ENCODE measurements at places on chromosomes 5 and 9. TPM values are rescaled to one million over a fixed set of nuclear protein-coding genes. Genes with fewer than 3 reads are reported as not detected.

- DNase-seq = no peak
Observed at GRCh38 chr5:30040488-30041118, 1152.9 kb upstream of the CDH6 start.

GRCh38 chr5:140196115-140196814 is 21.3 kb downstream of the CYSTM1 start:
- DNase-seq = no peak

GRCh38 chr9:1048811-1049210 is 1.3 kb upstream of the DMRT2 start:
- DNase-seq = no peak

Gene SPATA24
- not detected for total RNA-seq

Gene PCDHGA3
- not detected for total RNA-seq

Data from Peyer's patch (tissue), 4 donors.